ENCODE measurements at places on chromosomes 4 and X.

GRCh38 chr4:41751449-41752061 lies 3.0 kb upstream of the PHOX2B start:
- DNase-seq, result no peak

DNA sequence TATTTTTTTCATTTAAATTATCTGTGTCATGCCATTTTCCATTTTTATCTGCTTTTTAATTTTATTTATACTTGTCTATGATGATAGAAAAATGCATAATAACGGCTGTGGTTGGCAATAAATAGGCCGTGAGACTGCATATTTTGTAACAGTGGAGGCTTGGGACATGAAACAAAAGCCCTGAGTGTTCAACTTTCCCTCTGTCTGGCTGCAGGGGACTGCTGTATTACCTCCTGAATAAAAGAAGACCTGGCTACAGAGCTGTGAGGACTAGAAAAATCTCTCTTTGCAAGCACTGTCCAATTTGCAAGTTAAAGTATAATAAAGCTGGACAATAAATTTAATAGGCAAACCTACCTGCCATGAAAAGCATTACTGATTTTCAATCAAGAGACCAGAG lies 82.1 kb downstream of the MAGEB10 start:
- no peak for DNase-seq

GRCh38 chrX:49184294-49185281 lies 1.6 kb downstream of the PRICKLE3 start:
- DNase-seq, result no peak

DNA sequence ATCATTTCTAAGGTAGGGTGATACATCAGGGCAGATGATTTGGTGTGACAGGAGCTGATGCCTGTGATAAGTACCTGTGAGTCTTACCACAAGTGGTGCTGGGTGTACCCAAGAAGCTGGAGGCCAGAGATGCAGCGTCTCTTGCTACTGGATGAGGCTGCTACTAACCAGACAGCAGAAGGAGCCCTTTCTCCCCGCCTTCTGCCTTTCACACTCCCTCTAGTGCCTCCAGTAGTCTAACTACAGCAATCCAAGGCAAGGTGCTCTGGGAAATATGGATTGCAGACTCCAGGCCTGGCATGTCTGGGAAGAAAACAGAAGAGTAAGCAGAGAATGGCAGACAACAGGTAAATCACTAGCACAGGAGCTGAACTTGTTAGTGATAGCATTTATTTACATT lies 470.8 kb downstream of the NKX6-1 start:
- no peak for DNase-seq

DNA sequence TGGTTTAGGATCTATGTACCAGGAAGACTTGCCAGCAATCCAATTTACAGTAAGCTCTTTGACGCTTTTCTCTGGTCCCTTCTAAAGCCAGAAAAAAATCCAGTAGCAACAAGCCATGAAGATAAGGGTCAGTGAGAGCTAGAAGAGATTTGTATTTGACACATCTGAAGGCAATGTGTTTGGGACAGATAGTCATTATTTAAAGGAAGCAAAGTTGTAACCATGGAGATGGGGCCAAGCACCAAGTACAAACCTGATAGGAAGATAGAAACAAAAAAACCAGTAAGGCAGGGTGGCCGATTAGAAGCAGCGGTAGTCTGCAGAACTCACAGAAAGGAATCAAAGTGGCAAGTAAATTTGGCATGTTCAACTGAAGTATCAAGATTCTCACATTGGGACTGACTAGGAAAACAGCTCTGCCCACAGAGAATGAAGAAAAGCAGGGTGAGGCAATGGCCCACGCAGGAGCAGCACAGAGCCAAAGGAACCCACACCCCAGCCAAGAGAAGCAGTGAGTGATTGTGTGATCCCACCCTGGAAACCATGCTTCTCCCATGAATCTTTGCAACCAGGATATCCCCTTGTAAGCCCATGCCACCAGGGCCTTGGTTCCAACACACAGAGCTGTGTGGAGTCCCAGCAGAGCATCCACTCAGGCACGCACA lies 12.9 kb upstream of the C4orf54 start:
- no peak for DNase-seq

GRCh38 chr4:128803783-128804182 lies 5.7 kb upstream of the JADE1 start:
- no peak for DNase-seq

DNA sequence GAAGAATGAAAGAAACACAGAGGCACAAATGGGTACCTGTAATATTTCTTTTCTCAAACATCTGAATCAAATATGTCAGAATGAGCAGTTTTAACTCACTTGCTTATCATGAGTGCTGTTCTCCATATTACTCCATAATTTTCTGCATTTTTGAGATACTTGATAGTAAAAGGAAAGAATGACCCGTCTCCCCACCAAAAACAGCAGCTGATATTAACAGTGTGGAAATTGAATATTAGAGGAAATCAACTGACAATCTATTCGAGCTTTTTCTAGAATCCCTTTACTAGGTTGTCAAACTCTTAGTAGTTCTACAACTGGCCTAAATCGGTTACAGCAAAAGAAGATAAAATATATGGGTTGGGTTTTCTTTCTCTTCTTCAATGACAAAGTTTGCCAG lies 49.9 kb upstream of the HELT start:
- no peak for DNase-seq

- DNase-seq, result no peak
Measured at GRCh38 chr4:119679251-119679650, 50.6 kb upstream of the PDE5A start.

- no peak for DNase-seq
Measured at GRCh38 chr4:74230902-74231499, 73.1 kb downstream of the MTHFD2L start.

- no peak for DNase-seq
Measured at GRCh38 chr4:1449833-1450741, 43.8 kb upstream of the NKX1-1 start.

GRCh38 chrX:723781-724180 lies 93.2 kb downstream of the SHOX start:
- no peak for DNase-seq

- no peak for DNase-seq
Measured at GRCh38 chr4:45693746-45694145, 430.1 kb downstream of the GABRG1 start.

GRCh38 chrX:104284507-104284906 lies 29.8 kb upstream of the ESX1 start:
- DNase-seq, result no peak

GRCh38 chr4:37976507-37976906 lies 16.3 kb downstream of the PTTG2 start:
- no peak for DNase-seq

DNA sequence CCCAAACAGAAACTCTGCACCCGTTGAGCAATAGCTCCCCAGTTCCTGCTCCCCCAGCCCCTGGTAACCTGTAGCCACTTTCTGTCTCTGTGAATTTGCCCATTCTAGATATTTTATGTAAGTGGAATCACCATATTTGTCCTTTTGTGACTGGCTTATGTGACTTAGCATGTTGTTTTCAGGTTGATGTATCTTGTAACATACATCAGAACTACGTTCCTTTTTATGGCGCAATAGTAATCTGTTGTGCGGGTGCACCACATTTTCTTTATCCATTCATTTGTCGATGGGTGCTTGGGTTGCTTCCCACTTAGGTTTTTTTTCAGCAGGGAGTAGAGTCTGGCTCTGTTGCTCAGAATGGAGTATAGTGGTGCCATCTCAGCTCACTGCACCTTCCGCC lies 6.6 kb upstream of the PDZD4 start:
- no peak for DNase-seq

DNA sequence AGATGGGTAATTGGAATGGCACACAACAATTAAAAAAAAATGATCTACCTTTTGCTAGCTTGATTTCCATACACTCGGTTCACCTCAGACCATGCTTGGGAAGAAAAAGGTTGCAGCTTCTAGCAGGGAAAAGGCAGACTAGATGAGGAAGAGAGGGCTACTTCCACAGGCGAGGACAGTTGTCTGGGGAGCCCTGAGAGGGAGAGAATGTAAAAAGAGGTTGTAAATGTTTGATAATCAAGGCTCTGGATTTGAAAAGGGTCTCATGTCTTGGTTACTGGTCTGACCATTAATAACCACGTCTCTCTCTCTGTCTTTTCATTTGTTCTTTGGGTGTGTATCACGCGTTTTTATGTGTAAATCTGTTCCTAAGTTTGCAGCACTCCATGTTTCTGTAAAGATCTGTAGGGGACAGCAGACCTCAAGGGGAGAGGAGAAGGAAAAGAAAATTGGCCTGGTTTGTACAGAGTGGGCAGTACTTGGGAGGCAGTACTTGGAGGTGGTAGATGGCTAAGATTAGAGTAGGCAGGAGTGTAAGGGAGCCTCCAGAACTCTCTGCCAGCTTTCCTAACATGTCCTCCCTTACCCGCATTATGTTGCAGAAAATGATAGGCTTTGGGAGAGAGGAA lies 750 bp downstream of the ARMCX5 start:
- no peak for DNase-seq

- no peak for DNase-seq
Measured at GRCh38 chr4:26746802-26747213, 113.8 kb upstream of the STIM2 start.

DNA sequence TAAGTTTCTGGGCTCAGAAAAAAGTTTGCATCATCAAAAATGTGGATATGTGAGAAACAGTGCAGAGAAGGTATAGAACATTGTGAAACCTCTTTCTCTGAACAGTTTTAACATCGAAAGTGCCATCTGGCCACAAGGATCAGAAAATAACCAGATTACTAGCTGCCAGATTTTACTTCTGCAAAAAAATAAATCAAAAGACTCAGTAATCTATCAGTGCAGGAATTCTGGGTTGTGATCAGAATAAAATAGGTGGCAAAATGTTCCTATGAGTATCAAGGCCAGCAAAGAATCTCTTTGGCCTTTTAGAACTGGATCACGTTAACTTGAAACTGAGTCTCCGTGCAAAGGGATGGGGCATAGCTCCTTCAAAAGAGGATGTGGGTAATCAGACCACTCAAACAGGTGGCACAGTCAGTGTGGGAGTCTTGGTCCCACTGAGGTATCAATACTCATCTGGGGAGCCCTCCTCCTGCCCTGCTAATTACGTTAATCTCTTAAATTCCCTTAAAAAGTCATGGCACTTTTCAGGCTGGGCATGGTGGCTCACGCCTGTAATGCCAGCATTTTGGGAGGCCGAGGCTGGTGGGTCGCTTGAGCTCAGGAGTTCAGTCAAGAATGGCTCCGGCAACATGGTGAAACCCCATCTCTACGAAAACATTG lies 26.7 kb upstream of the RBM47 start:
- DNase-seq, result no peak

- DNase-seq, result no peak
Measured at GRCh38 chr4:76709772-76710090, 188.2 kb downstream of the SOWAHB start.

- DNase-seq, result no peak
Measured at GRCh38 chr4:184030036-184030435, 124.9 kb downstream of the STOX2 start.

- DNase-seq, result peak; percentile 88
Measured at GRCh38 chrX:119655125-119655524, 37.8 kb downstream of the SEPTIN6 start.

GRCh38 chrX:47501226-47502074 lies 18.4 kb upstream of the ZNF41 start:
- DNase-seq, result no peak

DNA sequence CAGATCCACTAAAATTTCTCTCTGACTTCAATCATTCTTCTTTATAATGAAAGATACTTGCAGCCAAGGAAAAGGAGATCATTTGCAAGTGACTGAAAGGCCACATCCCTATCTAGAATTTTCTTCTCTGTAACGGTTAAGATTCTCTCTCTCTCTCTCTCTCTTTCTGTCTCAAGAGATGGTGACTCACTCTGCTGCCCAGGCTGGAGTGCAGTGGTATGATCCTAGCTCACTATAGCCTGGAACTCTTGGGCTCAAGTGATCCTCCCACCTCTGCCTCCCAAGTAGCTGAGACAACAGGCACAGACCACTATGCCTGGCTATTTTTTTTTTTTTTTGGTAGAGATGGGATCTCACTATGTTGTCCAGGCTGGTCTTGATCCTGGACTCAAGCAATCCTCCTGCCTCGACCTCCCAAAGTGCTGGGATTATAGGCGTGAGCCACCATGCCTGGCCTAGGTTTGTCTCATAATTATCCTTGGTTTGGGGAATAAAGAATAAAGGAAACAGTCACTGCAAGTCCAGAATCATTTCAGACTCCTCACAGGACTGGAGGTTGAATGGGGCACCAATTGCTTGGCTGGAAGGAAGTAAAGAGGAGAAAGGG lies 33.3 kb upstream of the GALNT7 start:
- no peak for DNase-seq

DNA sequence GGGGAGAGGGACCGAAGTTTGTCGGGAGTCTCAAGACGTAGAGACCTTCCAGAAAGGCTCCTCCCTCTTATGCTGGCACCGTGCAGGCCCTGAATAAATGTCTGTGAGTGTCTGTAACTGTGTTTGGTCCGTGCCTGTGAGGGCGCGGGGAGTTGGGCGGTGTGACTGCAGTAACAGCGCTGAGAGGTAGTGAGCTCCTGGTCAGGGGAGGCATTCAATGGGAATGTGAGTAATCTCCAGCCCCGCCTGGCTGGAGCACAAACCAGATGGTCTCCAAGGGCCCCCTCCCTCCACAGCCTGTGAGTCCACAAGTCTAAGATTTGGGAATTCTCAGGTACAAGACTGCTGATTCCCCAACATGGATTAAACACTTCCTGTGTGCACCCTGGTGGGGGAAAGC lies 100.0 kb downstream of the HMX1 start:
- DNase-seq, result no peak

DNA sequence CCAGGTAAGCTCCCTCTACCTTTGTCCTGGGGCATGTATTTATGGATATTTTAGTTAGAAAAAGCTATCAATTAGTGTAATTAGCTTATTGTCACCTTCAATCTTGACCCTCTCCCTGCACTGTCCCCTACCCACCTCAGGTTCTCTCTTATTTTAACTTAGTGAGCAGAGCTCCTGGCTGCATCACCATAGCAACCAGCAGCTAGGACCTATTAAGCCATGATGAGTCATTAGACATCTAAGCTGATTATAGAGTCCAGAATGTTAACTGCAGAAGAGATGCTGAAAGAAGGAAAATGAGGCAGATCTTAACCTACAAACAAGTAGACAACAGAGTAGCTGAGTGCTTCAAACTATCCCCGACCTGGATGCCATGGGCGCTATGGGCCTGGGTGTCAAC lies 36.6 kb downstream of the MAGEE2 start:
- DNase-seq, result no peak

DNA sequence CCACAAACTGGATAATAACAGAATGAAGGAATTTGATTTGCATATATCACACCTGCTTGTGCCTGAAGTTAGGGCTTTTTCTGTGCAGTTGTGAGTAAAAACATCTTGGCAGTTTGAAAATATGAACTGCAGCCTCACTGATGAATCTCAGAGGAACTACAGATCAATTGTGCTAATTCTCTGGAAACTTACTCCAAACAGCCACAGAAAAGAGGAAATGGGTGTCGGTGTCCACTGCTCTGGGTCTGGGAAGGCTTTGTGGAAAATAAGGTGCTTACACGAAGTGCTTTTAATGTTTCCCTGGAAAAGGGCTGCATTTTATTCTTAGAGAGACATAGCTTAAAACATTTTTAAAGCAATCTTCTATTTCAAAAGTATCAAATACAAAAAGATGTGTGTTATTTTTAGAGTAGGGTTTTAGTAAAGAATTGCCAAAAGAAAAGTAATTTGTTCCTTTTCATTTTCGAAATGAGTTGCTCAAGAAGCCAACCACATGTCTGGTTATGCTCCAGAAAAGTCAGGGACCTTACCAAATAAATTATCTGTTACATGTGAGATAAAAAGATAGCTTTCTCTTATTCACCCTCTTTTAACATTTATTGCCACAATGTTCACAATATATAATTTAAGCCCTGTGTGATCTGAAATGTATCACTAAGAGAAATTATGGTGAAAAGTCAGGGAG lies 240.1 kb downstream of the FRAS1 start:
- no peak for DNase-seq

GRCh38 chr4:48578132-48578968 lies 88.3 kb downstream of the ZAR1 start:
- DNase-seq, result peak; percentile 60
